ENCODE measurements at places on chromosomes 7 and 10.

- peak; percentile 47 for DNase-seq
Observed at GRCh38 chr7:44534501-44534900, 6.6 kb downstream of the NPC1L1 start.

GRCh38 chr7:116269466-116269865, 59.1 kb downstream of the TES start:
- no peak for DNase-seq

GRCh38 chr7:151399305-151399601, 10.6 kb downstream of the WDR86 start:
- DNase-seq, result no peak

DNA sequence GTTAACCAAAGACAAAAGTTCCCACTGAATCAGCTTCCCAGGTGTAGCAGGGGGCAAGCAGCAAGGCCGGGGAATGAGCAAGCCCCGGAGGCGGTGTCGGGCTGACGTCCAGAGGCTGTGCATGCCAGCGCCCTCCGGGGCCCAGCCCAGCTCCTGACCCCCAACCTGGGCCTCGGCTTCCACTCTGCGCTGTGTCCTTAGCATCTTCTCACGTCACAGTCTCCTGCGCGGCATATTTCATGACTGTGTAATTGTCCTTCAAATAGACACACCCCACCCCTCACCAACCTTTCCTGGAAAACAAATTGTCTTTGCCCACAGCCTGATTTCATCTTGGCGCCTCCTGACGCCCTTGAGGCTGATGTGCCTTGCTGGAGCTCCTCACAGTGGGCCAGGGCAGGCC, 133.5 kb downstream of the RGS10 start:
- no peak for DNase-seq

GRCh38 chr7:121178869-121179497, 149.8 kb upstream of the WNT16 start:
- no peak for DNase-seq

DNA sequence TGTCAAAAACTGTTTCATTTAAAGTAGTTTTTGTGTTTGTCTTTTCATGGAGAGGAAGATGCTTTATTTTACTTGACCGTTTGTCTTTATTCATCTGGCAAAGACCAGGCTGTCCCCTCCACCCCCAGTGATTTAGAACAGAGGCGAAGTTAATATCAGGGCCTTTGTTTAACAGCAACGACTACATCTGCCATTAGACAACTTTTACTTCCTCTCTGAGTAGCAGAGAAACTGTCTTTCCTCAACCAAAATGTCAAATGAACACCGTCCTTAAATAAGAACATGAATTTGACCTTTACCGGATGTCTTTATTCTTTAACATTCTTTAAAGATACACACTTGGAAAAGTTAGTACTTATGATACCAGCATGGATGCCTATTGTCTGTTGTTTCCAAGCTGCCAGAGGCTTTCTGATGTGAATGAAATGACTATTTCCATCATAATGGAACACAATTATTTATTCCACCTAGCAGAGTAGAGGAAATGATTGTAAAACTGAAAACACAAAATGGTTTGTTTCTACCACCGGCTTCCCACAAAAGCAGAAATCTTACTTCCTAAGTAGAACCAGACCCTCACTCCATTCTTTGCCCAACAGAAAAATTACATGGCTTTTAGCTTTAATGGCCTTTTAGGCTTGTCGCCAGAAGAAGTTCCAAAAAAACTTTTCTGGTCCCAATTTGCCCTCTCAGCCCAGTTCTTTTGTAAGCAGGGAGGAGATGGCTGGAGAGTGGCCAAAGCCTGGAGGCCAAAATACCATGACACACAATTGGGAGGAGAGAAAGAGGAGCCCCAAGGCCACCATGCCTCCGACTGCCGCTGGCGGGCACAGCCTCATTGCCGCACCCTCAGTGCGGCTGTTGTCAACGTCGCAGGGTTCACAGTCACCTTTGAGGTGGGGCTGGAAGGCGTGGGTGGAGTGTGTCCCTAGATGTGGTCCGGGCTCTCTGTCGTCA, 168.5 kb downstream of the TEX36 start:
- no peak for DNase-seq

DNA sequence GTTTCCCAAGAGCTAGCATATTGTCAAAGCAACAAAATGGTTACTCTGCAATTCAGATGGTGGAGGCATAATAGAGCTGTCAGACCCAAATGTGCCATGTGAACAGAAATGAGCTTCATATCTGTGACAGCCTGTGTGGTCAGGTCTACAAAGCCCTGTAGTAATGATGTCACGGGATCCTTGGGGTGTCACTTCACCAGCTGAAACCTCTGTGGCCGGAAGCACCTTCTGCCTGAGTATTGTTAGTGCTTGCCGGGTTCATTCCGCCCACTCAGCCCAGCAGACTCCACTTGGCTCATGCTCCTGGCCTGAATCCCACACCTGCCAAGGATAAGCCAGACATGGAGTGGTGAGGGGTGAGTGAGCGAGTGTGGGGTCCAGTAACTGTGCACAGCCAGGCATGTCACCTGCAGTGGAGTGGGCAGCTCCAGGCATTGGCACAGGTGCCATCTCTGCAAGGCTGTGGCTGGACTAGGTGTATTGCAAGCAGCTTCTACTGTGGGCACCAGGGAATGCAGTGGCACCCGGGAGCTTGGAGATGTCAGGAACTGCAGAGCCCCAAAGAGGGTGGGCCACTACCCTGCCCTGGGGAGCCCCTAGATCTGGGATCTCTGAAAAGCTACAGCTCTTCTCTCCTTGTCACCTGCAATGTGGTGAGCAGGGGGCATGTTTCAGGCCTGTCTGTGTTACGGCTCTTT, 341.9 kb upstream of the CHRM2 start:
- DNase-seq, result no peak

DNA sequence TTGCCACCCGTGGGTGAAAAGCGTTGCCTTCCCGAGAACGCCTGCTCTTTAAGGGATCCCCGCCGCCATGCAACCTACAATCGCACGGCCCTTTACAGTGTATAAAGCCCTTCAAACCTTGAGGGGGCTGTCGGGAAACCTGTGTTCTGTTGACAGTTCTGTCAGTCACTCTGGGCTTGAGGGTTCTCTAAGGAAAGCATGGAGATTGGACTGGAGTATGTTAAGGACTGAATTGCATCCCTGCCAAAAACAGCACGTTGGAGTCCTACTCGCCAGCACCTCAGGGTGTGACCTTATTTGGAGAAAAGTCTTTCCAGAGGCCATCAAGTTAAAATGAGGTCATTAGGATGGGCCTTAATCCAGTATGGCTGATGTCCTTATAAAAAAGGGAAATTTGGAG, 70.6 kb downstream of the PFKFB3 start:
- DNase-seq, result no peak

- no peak for DNase-seq
Observed at GRCh38 chr10:88074971-88075370, 211.5 kb downstream of the PTEN start.

- no peak for DNase-seq
Observed at GRCh38 chr10:15453926-15454325, 82.8 kb upstream of the FAM171A1 start.

GRCh38 chr7:70830060-70830395, 301.9 kb upstream of the GALNT17 start:
- DNase-seq, result no peak

GRCh38 chr10:16570731-16571130, 49.1 kb upstream of the C1QL3 start:
- no peak for DNase-seq

- DNase-seq, result no peak
Observed at GRCh38 chr10:110163192-110163773, 44.1 kb upstream of the MXI1 start.

- DNase-seq, result no peak
Observed at GRCh38 chr10:29703271-29703670, 68.5 kb upstream of the SVIL start.
